Testis (tissue), 5 donors: ENCODE measurements at places on chromosomes 1 and 21. TPM values are rescaled to one million over a fixed set of nuclear protein-coding genes. Genes with fewer than 3 reads are reported as not detected.

Gene HJV
- polyA plus RNA-seq, result 7.7 TPM

Gene TAS1R1
- polyA plus RNA-seq, result 5.1 TPM

Gene TESK2
- polyA plus RNA-seq, result 22.7 TPM

Gene ITLN2
- 1.5 TPM for polyA plus RNA-seq

Gene LRRC42
- polyA plus RNA-seq, result 42.8 TPM

- DNase-seq, result no peak
These were observed 2.5 kb upstream of the MYBPH start for GRCh38 chr1:203178083-203178482.

DNA sequence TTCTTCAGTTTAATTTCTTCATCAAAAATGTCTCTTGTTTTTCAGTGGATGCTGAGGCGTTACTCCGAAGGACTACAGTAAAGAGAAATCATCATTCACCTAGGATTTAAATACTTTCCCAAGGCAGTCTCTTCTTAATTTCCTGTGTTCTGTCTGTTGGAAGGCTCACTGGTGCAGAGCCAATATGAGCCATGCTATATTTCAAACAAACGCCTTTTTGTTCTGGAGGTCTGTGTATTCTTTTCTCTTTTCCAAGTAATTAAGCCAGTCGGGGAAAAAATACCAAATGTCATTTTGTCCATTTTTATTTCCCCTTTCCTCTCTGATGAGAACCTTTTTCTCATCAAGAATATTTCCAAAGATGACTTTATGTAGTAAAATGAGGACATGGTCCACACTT lies 206.5 kb downstream of the RWDD3 start:
- no peak for DNase-seq

GRCh38 chr1:239112101-239112935 lies 274.1 kb upstream of the CHRM3 start:
- DNase-seq, result no peak

DNA sequence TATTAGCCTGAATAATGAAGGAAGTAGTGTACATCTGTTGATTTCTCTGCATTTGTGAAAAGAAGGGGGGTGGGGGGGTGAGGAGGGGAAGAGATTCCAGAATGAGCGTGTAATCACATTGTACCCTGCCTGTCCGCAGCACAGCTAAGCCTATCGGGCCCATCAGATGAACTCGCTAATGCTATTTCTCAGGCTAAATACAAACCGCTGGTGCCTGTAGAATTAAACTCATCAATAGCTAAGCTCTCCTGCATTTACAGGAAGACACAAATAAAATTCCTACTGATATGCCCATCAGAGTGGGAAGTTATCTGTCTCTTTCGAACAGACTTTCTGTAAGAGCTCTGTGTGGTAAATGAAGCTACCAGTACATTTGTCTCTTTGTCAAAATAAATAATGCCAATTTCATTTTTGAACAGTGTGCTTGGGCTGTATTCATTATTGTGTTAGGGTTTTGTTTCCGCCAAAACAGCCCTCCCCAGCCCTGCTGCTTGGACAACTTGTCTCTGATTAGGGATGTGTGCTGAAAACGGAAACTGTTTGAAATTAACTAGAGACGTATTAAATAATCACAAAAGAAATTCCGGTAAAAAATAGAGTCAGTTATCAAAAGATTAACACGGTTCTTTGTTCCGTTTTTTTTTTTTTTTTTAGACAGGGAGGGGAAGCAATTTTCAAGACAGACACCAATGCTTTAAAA lies 305.4 kb downstream of the TTLL7 start:
- no peak for DNase-seq

GRCh38 chr1:1439546-1440261 lies 4.2 kb downstream of the VWA1 start:
- DNase-seq, result no peak

DNA sequence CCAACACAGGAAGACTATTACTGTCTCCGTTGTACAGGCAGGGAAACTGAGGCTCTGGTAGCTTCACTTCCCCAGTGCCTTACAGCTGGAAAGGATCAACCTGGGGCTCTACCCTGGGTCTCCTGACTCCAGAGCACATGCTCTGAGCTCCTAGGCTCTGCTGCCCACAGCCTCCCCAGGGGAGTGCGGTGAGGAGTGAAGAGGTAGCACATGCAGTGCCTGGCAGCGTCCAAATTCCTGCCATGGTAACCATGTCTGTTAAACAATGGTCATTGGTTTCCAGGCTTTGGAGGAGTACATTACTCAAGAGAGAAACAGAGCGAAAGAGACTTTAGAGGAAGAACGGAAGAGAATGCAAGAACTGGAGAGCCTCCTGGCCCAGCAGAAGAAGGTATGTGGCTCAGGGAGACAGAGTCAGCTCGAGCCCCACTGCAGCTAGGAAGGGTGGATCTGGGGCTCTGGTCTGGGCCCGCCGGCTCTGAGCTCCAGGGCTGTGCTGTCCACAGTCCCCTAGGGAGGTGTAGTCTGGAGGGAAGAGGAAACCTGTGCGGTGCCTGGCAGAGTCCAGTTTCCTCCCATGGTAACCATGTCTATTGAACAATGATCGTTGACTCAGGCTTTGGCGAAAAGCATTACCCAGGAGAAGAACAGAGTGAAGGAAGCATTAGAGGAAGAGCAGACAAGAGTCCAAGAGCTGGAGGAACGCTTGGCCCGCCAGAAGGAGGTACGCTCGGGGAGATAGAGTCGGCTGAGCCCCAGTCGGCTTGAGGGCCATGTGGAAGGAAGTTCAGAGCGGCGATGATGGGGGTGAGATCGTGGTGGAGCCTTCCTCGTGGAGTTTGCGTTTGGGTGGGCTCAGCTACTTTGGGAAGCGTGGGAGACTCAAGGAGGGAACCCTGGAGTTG lies 64.6 kb upstream of the EFHD2 start:
- DNase-seq, result no peak

- peak; percentile 69 for DNase-seq
These were observed 96.9 kb downstream of the PAPPA2 start for GRCh38 chr1:176559878-176560277.

DNA sequence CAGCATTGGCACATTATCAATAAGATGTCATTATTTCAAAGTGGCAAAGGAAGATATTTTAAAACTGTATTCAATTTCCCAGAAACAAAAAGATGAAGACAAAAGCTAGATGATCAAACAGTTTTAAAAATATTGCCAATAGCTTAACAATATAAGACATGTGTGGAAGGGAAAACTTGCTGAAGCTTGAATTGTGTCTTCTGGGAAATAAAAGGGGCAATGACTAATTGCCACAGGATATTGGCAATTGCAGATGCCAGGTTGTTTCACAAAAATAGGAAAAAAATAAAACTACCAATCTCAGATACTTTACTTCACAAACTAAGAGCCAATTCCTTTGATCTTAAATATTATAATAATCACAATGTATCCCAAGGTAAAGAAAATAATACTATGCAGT lies 679.8 kb upstream of the ADAMTS5 start:
- DNase-seq, result no peak

DNA sequence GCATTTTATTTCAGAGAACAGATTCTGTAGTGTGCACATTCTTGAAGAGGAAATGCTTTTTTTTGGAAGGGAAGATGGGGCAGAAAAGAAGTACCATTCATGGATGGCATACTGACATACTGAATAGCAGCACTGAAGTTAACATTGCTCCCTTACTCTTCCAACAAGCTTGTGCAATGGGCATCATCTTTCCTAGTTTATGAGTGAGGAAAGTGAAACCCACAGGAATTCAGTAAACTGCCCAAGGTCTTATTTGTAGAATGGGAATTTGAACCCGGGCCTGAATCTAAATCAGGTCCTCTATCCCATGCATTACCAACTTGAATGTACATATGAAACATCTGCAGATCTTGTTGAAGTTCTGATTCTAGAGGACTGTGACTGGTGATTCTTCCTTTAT lies 215.7 kb upstream of the FGGY start:
- DNase-seq, result no peak
